Effector CD4-positive, alpha-beta T cell (primary cell): ENCODE measurements at places on chromosomes 11 and 22.

- DNase-seq, result no peak
Measured at GRCh38 chr11:60504219-60504905, 10.8 kb upstream of the MS4A13 start.

DNA sequence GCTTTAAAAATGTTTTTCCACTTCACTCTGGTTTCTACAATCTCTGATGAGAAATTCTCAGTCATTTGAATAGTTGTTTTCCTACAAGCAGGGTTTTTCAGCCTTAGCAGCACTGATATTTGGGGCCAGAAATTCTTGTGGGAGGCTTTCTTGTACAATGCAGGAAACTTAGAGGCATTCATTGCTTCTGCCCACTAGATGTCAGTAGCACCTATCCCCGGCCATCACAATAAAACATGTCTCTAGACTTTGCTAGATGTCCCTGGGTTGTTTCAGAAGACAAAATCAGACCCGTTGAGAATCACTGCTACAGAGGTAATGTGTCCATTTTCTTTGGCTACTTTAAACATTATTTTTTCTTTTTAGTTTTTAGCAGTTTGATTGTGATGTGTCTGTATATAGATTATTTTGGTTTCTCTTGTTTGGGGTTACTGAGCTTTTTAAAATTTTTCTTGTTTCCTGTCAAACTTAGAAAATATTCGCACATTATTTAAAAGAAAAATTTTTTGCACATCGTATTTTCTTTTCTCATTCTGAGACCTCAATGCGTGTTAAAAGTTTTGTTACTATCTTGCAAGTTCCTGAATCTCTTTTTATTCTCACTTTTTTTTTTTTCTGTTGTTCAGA is 60.8 kb upstream of the CCDC179 start:
- no peak for DNase-seq

DNA sequence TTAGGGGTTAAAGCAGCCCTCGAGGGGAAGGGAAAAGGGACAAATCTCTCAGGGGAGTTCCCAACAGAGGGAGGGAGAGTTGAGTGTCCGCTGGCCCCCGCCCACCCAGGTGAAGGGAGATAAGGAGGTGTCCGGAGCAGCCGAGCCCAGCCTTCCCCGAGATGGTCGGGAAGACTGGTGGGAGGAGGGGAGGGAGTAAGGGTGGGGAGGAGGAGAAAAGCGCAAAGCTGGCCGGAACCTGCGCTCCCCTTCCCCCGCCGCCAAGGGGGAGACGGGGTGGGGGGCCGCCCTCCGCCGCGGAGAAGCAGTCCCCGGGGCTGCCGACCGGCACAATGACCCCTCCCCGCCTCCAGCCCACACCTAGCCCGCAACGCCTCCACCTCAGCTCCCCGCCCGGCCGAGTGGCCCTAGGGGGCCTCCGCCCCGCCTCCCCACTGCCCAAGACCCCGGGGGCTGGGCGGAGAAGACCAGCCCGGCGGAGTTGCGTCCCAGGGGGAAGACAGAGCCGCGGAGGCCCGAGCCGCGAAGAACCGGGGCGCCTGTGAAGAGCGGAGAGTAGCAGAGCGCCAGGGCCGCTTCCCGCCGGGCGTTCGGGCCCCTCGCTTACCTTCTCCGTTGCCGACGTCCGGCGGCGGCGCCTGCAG is 479 bp downstream of the RSF1 start:
- peak; percentile 25 for DNase-seq

DNA sequence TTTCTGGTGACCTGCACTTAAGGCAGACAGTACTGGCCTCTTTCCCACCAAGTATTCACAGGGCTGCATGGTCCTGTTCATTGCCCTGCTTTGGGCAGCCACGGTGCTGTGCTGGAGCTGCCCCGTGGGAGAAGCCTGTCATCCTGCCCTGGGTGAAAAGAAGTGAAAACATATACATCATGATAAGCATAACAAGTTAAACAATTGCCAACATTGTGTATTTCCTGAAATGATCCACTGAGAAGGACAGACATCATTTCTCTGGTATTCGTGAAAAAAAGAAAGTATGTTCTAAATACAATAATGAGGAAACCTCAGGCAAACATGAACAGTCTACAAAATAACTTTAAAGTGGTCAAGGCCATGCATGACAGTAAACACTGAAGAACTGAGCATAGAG is 393.1 kb downstream of the TMEM135 start:
- DNase-seq, result no peak

- DNase-seq, result no peak
Measured at GRCh38 chr11:110736171-110736553, 23.9 kb upstream of the ARHGAP20 start.

- DNase-seq, result no peak
Measured at GRCh38 chr22:28934026-28934425, 50.7 kb downstream of the ZNRF3 start.

DNA sequence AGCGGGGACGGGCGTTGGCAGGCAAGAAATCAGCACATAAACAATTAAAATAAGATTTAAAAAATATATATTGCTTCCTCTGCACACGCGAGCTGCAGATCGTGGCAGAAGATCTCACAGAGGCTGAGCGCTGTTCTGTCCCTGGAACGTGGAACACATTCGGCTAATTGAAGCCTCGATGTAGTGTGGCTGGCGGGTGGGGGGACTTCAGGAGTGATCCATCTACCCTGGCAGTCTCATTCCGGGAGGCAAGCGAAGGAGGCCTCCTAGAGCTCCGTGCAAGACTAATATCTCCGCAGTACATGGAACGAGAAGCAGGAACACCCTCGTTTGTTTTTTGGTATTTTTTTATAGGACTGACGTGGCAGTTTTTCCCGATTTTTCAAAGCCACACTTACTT is 402.4 kb downstream of the MN1 start:
- DNase-seq, result no peak

- DNase-seq, result no peak
Measured at GRCh38 chr11:2303627-2304505, 2.1 kb downstream of the TSPAN32 start.

DNA sequence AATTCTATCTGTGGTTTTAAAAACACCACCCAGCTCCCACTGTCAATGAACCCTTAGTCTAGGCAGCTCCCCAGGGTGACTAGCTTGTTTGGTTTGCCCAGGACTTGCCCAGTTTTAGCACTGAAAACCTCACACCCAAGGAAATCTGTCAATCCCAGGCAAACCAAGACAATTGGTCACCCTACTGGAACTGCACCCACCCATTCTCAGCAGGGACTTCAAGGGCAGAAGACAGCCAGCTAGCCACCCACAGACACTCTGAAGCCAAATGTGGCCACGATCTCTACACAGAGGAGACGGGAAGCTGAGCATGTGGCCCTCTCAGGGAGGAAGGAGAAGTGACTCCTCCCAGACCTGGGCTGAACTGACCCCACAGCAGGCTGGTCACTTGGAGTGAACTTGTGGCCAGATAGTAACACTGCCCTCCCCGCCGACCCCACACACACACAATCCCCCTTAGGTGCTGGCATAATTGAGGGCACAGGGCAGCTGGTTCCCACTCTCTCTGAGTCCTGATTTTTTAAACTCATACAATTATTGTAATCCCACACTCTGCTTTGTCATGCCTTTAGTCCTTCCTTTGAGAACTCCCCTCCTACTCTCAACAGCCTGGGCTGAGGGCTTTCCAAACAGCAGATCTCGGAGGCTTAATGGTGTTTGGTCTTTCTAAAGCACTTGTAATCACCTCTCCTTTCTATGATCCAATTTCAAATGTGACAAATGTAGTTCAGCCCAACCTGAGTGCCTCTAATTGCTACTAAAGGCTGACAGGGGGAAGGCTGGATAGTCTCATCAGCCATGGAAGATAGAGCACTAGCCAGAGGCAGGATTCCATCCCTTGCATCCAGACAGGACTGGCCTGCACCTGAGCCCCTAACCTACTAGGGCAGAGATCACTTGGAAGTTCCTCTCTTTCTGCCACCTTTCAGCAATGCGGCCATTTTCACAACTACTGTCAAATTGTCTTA is 74.7 kb upstream of the DRD2 start:
- no peak for DNase-seq

GRCh38 chr11:3169255-3170043 is 4.3 kb upstream of the OSBPL5 start:
- no peak for DNase-seq

- DNase-seq, result no peak
Measured at GRCh38 chr22:47000256-47000655, 237.8 kb downstream of the TBC1D22A start.

DNA sequence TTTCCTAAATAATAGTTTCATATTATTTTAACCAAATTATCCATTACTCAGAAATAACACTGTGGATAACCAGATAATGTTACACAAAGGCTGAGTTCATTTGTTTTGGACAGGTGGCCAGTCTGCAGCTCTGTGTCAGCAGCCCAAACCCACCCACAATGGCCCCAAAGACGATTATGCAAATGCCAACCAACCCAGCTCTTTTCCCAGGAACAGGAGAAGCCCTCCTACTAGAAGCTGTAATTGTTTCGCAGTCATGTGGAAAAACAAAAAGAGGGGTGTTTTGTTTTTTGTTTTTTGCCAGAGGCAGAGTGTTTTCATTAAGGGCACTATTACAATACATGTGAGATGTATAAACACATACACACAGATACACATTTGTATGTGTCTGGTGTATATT is 102.1 kb downstream of the FCHSD2 start:
- DNase-seq, result no peak

- no peak for DNase-seq
Measured at GRCh38 chr11:47510209-47510608, 42.7 kb downstream of the CELF1 start.

DNA sequence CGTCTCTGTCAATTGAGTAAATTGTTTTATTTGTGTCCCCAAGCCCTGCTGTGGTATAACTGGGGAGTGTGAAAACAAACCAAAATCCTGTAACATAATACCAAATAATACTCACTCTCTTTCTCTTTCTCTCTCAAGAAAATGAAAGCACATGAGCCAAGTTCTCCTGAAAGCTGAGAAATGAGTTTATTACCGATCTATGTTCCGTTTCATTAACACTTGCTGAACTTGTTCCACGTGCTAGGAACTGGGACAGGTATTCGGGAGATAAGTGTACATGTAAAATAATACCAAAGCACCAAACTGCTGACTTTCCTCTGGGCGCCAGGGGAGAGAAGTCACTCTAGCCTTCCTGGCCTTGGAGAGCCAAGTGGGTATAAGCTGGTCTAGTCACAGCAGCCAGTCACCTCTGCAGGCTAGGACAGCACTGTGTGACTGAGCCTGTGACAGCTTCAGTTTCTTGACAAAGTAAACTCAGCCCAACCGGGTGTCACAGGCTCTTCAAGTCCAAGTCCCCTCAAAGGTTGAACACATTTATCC is 23.1 kb downstream of the CD6 start:
- no peak for DNase-seq

- no peak for DNase-seq
Measured at GRCh38 chr11:46049325-46049897, 71.8 kb downstream of the PHF21A start.

DNA sequence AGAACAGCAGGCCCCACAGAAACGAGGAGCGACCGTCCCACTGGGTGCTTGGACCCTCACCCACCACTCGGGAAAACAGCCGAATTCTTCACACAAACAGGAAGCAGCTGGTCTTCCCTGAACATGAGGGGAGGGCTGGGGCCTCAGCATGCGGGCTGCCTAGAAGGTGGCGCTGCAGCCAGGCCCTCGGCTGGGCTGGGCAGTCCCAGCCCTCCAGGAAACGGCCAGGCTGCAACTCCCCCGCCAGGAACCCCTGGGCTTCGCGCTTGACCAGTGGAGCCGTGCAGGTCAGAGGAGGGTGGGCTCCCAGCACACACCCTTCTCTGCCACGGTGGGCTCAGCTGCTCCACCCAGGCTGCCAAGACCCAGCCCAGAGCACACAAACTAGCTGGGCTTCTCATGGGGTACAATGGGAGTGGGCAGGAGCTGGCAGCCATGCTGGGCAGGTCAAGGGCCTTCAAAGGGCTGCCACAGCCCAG is 29.6 kb downstream of the IGF2 start:
- DNase-seq, result no peak

- DNase-seq, result no peak
Measured at GRCh38 chr11:41247621-41248020, 211.8 kb downstream of the LRRC4C start.

GRCh38 chr11:33682446-33682845 is 18.2 kb downstream of the C11orf91 start:
- DNase-seq, result no peak

- no peak for DNase-seq
Measured at GRCh38 chr11:122271745-122272144, 155.7 kb upstream of the BLID start.

DNA sequence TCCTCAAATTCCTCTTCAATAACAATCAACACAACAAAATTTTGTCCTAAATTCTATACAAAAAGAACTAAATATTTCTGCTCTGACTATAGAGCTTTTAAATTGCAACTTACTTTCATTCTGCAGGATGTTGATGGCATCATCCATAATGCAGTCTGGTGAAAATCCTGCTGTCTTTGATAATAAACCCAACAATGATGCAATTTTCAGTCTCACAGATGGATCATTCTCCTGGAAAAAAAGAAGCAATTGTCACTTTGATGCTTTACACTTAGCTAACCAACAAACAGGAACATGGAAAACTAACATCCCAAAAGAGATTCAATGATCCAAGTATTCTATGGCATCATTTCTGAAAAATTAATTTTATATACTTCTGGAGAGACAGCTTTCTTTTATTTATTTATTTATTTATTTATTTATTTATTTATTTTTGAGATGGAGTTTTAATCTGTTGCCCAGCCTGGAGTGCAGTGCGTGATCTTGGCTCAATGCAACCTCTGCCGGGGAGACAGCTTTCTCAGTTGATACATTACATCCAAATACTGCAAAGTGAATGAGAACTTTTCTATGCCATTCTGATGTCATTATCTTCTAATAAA is 13.0 kb downstream of the INTS4 start:
- no peak for DNase-seq

- no peak for DNase-seq
Measured at GRCh38 chr11:99601179-99601578, 580.4 kb downstream of the CNTN5 start.

DNA sequence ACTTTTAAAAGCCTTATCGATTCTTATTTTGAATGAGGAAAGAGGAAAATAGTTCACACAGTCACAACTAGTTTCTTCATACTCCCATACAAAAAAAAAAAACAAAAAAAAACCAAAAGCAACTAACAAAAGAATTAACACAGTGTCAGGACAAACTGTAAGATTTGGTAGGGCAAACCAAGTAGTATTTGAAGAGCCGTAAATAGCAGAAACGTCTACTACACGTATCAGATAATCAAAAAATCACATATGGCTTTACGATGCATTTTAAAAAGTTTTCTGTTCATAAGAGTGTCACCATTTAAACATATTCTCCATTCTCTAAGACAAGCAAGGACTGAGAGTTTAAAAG is 2.3 kb downstream of the PICALM start:
- no peak for DNase-seq
